Esophagus squamous epithelium (tissue), 5 donors: ENCODE measurements at places on chromosomes 16 and 17.

- DNase-seq, result no peak
Observed at GRCh38 chr16:1220098-1220728, 4.9 kb downstream of the TPSG1 start.

DNA sequence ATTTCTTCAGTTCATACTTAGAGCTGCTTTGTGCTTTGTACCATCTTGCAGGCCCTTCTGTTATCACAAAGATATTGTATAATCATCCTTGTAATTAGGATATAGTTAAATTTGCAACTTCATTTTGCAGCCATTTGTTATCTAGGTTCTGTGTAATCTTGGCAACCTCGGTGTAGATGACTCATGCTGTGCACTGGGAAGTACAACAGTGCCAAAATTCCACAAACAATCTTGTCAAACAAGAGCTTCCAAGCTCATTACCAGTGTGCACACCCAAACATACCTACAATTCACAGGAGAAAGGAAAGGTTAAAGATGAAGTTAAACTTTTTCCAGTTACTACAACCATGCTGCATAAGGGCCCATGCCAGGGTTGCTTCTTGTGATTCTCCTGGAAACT, 1231.8 kb downstream of the CDH11 start:
- DNase-seq, result no peak

DNA sequence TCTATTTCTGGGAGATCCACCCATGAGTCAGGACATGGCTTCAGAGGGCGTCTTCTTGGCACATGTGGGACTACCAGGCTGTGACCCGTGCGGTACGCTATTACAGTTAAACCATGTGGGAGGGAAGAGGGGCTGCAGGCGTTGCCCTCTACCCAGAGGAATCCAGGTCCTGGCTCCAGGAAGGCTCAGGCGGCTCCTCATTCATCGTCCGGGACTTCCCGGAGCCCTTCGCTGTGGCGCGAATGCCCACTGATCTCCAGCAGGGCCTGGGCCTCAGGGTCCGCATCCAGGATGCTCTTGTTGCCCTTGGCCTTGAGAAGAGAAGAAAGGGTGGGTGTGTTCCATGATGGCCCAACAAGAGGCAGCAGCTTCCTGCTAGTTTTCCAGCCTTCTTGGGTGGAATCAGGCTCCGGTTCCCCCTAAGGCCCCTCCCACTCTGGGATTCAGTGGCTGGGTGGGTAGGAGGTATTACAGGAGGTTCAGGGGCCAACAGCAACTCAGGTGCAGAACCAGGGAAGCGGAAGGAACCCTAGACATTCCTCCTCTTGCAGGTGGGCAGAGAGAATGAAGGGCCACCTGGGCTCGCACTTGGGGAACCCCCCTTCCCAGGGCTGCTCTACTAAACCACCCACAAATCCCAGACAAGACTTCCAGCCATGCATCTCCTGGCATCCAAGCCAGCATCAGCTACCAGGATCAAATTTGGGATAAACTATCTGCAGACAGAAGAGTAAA, 24.6 kb downstream of the MEAK7 start:
- no peak for DNase-seq

GRCh38 chr17:35242158-35242804, 591 bp upstream of the SLFN5 start:
- peak; percentile 37 for DNase-seq

GRCh38 chr16:4081047-4081446, 35.2 kb downstream of the ADCY9 start:
- DNase-seq, result no peak

DNA sequence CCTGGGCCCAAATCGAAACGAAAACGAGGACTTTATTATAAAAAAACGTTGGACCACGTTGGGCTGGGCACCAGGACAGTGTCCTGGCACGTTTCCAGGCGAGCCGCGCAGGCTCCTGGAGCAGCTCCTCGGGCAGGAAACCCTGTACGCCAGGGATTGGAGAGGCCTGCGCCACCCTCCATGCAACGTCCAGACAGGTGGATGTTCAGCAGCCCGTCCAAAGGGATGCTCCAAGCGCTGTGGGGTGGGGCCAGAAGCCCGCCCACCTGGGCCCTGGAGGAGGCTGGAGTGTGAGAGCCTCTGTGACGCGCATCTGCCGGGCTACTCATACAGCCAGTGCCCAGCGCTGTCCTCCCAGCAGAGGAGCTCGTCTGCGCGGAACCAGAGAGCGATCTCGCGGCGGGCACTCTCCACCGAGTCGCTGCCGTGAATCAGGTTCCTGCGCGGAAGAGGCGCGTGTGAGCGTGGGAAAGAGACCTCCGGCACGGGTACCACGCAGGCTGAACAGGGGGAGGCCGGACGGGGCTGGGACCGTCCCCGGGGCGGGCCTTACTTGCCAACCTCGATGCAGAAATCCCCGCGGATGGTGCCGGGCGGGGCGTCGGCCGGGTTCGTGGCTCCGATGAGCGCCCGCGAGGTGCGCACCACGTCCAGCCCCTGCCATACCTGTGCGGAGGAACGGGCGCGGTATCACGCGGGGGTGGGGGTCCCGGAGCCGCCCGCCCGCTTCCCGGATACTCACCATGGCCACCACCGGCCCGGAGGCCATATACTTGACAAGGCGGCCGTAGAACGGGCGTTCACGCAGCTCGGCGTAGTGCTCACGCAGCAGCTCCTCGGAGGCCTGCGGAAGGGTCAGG, 785 bp downstream of the NME3 start:
- no peak for DNase-seq

- no peak for DNase-seq
Observed at GRCh38 chr17:71004413-71004812, 835.1 kb downstream of the KCNJ2 start.

DNA sequence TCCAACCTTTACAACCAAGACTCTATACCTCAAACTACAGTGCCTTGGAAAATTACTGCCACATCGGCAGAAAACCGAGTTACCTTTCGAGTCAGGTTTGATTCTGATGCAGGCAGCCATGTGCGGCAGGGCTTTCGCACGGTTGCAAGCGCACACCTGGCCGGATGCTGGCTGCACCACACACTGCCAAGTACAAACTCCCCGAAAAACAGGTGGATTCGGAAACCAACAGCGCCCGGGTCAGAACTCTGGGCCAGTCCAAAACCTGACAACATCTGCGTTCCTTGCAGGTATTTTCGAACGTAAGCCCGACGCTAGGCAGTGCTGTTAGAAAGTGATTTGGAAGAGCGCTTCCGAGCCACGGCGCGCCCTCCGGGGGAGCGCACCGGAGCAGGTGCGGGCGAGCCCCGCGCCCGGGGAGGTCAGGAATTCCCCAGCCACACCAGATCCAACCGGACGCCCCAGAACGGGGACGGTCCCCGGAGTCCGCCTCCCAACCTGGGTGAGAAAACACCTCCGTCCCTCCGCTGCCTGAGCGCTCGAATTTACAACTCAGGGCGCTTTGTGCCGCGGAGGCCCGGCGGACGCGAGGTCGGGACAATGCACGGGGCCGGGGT, 1.2 kb downstream of the USP7 start:
- DNase-seq, result peak; percentile 14

DNA sequence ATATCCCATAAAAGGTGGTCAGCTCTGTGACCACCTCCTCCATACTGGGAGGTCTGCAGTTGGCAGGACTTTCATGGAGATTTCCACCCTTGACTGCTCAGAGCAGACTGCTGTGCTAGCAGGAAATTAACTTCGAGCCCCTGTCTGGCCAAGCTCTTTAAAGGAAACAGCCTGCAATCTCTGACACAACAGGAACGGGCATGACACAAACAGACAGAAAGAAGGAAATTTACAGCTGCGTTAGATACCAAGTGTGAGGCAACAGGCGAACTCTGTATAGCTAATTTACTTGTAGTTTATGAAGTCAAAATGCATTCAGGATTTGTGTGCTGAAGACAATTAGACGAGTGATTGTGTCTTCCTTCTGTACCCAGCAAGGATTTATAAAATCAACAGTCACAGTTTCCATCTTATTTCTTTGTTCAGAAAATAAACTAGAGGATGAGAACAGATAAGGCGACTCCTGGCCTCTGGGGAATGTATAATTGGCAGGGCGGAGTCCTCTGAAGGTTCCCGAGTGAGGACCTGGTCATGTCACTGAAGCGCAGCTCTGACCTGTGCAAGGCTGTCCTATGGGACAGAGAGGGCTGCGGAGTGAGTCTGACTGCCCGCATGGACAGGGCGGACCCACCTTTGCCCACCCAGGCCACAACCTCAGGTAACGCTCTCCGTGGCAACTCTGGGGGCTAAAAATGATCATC, 16.1 kb downstream of the WIPI1 start:
- DNase-seq, result no peak

GRCh38 chr17:63999680-64000531, 1.8 kb downstream of the PRR29 start:
- DNase-seq, result no peak

DNA sequence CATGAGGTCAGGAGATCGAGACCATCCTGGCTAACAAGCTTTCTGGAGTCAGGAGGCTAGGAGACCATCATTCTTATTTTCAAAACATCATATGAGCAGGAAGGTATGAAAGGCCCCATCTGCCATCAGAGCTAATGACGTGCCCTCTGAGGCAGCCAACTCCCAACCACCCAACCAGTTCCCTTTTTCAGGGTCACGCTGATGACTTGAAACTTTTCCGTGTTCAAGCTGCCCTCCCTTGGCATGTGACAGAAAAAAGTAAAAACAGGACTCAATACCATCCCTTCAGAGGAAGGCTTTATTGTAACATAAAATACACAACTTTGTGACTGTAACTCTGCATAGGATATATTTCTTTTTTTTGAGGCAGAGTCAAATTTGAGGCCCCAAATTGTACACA, 4.6 kb upstream of the GHDC start:
- no peak for DNase-seq

DNA sequence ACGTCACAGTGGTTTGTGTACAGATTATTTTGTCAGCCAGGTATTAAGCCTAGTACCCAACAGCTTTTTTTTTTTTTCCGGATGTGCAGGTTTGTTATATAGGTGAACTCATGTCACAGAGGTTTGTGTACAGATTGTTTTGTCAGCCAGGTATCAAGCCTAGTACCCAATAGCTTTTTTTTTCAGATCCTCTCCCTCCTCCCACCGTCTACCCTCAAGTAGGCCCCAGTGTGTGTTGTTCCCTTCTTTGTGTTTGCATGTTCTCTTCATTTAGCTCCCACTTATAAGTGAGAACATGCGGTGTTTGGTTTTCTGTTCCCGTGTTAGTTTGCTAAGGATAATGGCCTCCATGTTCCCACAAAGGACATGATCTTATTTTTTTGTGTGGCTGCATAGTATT, 19.9 kb downstream of the RPTOR start:
- no peak for DNase-seq

GRCh38 chr16:48197294-48197693, 41.5 kb upstream of the ABCC12 start:
- DNase-seq, result no peak

- peak; percentile 11 for DNase-seq
Observed at GRCh38 chr17:49361129-49361901, 735 bp downstream of the ZNF652 start.

DNA sequence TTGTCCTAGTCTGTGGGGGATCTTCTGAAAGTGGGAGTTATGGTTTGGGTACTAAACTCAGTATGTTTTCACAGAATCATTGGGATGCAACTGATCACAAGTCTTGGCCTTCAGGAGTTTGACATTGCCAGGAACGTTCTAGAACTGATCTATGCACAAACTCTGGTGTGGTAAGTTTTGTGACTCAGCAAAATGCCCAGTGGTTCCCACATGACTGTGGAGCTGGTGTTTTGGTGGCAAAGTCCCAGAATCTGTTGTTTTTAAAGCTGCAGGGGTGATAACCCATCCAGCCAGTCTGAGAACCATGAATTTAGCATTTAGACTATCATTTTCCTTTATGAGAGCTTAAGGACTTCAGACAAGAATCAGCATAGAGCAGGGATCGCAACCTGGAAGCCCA, 40.6 kb downstream of the GDE1 start:
- DNase-seq, result no peak

GRCh38 chr17:68821860-68822696, 133.1 kb downstream of the ABCA8 start:
- no peak for DNase-seq

- DNase-seq, result no peak
Observed at GRCh38 chr17:38900978-38901656, 24.3 kb upstream of the LASP1NB start.

DNA sequence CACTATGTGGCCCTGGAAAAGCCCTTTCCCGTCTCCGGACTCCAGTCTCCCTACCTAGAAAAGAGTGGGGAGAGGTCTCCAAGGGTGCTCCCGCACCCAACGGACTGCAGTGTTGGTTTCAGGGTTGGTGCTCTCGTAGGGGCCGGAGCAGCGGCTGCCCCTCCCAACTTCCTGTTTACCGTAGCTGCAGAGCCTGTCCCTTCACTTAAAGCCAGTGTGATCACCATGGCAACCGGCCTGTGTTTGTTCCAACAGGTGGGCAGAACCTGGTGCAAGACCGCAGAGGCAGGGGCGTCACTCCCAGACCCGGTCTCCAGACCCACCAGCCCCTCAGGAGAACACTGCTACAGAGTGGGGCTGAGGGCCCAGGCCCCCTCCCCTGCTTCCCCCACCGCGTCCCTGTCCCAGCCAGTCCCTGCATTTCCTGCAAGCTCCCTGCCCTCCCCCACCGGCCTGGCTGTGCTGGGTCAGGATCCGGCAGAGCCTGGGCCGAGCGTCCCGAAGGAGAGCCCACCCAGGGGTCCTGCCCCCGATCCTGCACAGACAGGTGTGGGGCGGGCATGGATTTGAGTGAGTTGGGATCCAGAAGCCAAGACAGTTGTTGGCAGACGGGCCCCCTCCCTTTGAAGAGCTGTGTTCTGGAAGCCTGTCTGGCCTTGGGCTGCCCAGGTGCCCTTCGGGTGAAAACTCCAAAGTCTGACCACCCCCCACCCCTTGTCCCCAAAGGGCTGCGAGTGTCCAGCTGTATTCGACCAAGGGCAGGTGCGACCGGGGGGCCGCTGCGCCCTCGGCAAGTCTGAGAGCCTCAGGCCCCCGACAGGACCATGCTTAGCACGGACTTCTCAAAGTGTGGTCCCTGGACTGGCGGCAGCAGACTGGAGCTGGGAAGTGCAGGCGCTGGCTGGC, 1.5 kb upstream of the BAIAP3 start:
- DNase-seq, result no peak

DNA sequence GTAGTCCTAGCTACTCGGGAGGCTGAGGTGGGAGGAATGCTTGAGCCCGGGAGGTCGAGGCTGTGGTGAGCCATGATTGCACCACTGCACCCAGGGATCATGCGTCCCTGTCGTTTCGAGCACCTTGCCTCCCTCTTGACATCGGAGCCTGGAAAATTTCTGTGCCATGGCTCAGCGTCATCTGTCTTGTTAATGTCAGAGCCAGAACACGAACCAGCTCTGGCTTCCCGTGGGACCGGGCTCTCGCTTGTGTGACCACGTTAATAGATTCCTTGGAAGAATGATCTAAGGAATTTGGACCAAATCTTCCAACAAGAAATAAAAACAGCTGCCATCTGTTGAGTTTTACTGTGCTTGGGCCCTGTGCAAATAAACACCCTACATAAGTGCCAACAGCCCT, 117.7 kb downstream of the ABCC1 start:
- no peak for DNase-seq

GRCh38 chr17:45403906-45404490, 28.7 kb downstream of the ARHGAP27 start:
- DNase-seq, result no peak

GRCh38 chr16:86882586-86883280, 304.4 kb downstream of the FOXL1 start:
- no peak for DNase-seq

- no peak for DNase-seq
Observed at GRCh38 chr17:47872019-47872650, 21.2 kb upstream of the SP6 start.

GRCh38 chr17:61474235-61474927, 22.2 kb downstream of the TBX4 start:
- DNase-seq, result no peak

GRCh38 chr17:20774472-20775135, 195.1 kb downstream of the CDRT15L2 start:
- no peak for DNase-seq

GRCh38 chr16:73891129-73891542, 405.5 kb upstream of the PSMD7 start:
- no peak for DNase-seq

- no peak for DNase-seq
Observed at GRCh38 chr16:18984435-18985005, 786 bp downstream of the TMC7 start.
